ENCODE measurements at places on chromosomes 1 and 21. TPM values are rescaled to one million over a fixed set of nuclear protein-coding genes. Genes with fewer than 3 reads are reported as not detected.

Gene PGLYRP3
- total RNA-seq = 0.16 TPM

Gene KRTAP7-1
- total RNA-seq = not detected

Gene ALG14
- total RNA-seq = 2.3 TPM

Gene SLC44A5
- 0.16 TPM for total RNA-seq

Gene TENT5C
- total RNA-seq = 0.16 TPM

Gene NEXN
- 6.9 TPM for total RNA-seq

Gene TNFRSF4
- total RNA-seq = 2.1 TPM

Measured in bladder microvascular endothelial cell (primary cell).